ENCODE measurements at places on chromosomes 5 and 9.

- DNase-seq: no peak
These were observed 19.3 kb downstream of the ABHD17B start for GRCh38 chr9:71891557-71892189.

DNA sequence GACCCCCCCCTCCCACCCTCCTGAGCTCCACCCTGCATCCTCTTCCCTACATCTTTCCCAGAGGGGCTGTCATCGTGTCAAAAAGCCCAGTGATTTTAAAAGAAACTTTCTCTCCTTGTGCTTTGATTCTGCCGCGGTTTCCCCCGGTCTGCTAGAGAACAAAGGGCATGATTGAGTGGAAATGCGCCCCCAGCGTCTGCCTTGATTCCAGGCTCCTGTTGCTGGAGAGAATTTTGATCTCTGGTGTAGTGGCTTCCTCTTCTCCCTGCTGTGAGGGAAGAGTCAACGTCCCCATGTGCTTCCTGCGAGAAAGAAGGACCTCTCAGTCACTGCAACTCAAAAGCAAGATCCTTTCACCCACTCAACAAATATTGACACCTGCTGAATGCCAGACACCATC lies 61.9 kb upstream of the RAPGEF1 start:
- no peak for DNase-seq

DNA sequence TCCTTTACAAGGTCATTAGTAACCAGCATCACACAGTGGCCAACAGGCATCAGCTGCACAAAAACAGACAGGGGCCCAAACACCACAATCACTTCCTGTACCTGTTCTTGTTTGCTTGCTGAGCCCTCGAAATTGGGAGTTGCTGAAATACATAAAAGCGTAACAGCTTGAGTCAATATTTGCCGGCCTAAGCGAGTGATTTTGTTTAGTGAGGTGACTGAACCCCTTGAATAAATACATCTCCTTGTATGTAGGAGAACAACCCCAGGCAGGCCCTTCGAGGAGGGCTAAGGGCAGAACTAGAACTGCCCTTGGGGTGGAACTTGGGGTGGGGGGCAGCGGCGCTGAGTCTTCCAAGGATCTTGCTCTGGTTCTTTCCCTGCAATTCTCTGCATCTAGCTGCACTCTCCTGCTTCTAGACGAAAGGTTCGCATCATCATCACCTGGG lies 502.5 kb downstream of the RASEF start:
- DNase-seq: no peak

GRCh38 chr5:38468202-38468673 lies 88.2 kb downstream of the LIFR start:
- DNase-seq: peak; percentile 90

DNA sequence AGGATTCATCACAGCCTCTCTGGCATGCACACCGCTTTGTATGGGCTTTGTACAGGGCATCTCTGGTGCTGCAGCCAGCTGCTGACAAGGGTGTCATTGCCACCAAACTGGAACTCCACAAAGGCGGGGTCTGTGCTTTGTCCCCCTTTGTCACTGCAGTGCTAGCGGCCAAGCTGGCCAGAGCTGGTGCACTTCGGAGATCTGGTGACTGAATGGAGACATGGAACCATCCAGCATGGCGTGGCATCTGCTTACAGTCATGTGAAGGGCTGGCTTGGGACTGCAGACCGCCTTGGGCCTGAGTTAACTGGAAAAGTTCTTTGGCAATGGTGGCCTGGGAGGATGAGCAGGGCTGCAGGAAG lies 18.7 kb upstream of the COL5A1 start:
- no peak for DNase-seq

GRCh38 chr9:91179237-91180138 lies 182.2 kb downstream of the AUH start:
- DNase-seq: no peak

- DNase-seq: no peak
These were observed 72.8 kb downstream of the ERBIN start for GRCh38 chr5:65999061-65999723.

GRCh38 chr9:104417296-104417695 lies 86.8 kb upstream of the OR13F1 start:
- DNase-seq: no peak

Measured in cardiac muscle cell (in vitro differentiated cells and primary cell).